EH (cell line): ENCODE measurements at places on chromosomes 4 and X.

DNA sequence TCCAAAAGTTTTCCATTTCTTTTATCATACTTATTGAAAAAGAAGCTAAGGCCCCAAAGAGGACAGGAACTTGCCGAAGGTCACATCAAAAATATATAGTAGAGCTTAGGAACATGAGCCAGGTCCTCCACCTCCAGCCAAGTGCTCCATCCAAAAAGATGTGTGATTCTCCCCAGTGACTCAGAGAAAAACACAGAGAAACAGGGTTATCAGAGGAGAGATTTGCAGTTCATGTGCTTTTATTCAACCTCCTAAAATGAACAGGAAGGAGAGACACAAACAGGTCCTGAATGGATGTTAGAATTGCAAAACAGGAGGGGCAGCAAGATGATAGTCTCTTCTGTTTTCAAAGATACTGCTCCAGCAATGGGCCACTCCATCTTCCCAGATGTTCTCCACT is 19.6 kb upstream of the FGF16 start:
- DNase-seq = no peak

GRCh38 chrX:17824980-17825379 is 36.1 kb downstream of the RAI2 start:
- no peak for DNase-seq

DNA sequence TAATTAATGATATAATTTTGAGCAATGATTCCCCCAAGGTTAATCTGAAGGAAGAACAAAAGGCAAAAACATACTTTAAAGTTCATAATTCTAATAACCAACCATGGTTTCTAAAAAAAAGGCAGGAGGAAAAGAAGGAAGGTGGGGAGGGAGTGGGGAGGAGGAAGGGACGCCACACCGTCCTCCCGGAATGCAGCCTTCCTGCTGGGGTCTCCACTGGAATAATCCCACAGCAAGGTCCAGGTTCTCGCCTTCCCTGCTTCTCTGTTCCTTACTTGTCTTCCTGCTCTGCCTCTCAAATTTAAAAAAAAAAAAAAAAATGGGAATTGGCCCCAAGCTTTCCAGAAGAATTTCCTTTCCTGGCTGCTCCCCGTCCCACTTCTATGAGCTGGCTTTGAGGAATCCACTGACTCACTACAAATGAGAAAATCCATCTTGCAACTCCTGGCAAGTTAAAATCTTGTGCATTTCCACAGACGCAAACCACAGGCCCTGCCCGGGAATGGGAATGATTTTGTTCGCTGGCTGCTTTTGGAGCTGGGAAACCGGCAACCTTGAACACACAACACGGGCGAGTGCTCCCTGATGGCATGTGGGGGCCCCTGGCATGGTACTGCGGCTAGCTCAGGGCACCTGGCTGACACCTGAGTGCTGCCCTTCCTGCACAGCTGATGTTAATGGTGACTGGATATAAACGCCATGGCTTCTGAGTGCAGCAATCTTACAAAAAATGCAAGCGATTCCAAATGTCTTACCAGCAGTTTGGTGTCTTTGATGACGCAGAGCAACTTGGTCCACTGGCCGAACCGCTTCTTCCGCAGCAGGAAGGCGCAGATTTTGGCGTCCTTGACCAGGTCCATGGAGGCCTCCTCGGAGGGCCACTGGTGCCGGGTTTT is 97.0 kb downstream of the AFAP1 start:
- DNase-seq = peak; percentile 99

DNA sequence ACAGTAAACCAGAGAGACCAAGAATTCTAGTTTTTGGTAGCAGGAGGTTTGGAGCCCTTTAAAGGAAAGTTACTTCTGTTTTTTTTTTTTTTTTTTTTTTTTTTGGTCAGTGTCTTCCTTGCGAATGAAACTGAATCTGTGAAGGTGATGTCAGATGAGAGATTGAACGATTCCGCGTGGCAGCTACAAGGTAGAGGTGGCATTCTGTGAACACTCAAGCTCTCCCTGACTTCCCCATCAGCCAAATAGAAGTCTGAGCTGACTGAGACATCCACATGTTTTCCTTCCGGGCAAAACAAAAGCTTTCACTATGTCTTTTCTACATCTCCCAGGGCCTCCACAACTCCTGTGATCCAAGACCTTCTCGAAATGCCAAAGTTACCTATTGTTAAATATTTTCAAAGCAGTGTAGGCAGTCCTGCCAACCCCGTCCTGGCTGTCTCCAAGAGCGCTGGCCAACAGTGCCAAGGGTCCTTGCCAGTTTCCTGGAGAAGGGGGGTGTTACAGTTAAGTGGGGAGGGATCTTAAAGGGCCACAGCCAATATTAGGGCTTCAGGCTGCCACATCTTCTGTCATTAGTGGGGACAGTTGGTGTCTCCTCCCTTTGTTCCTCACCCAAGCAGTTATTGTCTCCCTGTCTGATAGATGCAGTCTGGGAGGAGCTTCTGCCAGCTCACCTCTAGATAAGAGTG is 102.9 kb upstream of the SLC34A2 start:
- no peak for DNase-seq

DNA sequence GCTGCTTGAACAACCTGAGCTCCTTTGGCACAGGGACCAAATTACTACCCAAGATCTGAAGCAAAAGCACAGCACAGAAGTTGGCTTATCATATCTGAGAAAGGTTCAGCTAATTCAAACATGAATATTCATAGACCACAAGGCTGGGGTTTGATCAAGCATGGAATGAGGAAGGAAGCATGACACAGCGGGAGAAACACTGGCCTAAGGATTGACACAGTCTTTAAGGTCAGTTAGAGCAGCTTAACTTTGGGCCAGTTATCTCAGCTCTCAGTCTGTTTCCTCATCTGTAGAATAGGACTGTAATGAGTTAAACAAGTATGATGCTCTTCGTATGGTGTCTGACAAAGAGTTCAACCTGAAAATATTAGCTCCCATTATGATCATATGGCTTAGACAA is 88.5 kb upstream of the CBR4 start:
- DNase-seq = peak; percentile 58
